Left renal cortex interstitium (tissue), 4 donors: ENCODE measurements at places on chromosomes 2 and 18.

DNA sequence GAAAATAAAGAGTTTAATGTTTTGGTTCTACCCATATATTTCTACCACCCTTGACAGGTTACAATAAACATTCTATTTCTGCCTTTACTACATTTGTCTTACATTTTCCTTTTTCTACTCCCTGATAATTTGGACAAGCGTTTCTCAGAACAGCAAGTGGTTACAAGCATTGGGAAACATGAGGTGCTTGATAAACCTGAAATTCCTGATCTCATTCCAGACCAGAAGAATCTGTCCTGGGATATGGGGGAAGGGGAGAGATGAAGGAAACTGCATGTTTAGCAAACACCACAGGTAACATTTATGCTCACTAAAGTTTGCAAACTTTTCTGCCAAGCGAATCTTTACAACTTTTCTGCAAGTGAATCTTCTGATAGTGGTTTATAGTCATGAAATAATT is 28.3 kb upstream of the DSC1 start:
- DNase-seq, result no peak

GRCh38 chr2:173161507-173161906 is 85.9 kb downstream of the MAP3K20 start:
- DNase-seq, result no peak

DNA sequence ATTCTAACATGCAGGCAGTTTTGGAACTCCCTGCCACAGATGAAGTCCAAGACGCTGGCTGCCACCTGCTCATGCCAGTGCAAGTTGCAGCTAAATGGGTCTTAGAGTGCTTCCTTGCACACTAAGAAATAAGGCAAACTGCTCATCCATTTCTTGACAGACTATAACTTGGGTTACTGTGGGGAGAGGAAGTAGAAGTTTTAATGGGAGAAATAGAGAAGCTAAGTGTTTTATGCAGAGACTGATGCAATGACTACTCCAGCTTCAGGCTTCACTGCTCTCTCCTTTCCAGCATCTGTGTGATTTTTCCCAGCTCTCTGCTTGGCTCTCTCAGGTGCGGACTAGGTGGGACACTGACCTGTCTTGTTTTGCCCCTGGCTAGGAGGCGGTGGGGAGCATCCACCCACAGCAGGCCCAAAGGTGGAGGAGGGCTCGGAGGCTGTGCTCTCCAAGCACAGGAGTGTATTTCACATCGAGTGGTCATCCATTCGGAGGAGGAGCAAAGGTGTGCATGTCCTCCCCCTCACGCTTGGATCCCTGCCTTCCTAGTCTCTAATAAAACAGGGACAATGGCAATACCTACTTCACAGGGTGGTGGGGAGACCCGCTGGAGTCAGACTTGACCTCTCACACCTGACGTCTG is 48.2 kb downstream of the SLC14A2 start:
- no peak for DNase-seq

DNA sequence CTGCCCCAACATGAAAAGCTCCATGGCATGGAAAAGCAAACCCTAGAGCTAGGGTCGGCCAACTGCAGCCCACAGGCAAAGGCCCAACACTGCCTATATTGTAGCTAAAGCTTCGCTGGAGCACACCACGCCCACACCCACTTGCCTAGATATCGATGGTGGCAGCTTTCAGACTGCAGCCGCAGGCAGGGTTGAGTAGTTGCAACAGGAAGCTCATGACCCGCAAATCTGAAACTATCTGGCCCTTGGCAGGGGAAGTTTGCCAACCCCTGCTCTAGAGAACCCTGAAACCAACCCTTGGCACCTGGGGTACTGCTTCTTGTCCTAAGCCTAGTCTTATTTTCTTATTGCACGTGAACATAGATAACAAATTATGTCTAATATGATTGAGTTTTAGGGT is 250.0 kb downstream of the SOX11 start:
- no peak for DNase-seq

- DNase-seq, result no peak
Observed at GRCh38 chr2:145829931-145830330, 1310.0 kb upstream of the ZEB2 start.
